ENCODE measurements at places on chromosomes 1 and 21.

DNA sequence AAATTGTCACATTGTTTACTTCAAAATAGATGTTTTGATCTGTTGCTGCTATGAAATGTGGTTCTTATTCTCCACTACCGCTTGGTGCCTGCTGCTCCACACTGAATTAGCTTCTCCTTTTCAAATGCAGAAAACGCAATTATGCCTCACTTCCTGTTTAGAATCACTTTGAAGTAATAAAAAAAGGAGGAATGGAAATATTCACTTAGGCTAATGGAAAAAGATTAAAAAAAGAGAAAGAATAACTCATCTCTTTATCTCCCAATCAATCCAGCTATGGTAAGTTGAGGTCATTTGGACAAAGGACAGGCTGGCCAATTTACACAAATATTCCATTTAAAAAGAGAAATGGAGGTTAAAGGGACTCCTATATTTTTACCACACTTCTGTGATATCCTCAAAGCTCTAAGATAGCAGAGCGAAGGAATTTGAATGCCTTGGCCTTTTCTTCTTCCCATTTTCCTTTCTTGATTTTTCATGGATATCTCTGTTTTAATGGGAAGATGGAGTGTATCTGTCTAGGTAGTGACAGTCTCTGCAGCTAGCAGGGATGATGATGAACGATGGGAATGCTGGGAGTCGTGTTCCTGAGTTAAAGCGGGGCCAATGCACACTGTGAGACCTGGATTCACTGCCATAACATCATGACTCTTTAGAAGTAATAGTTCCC, 35.7 kb downstream of the RGS5 start:
- no peak for DNase-seq

GRCh38 chr1:2335721-2336455, 55.5 kb downstream of the MORN1 start:
- no peak for DNase-seq

DNA sequence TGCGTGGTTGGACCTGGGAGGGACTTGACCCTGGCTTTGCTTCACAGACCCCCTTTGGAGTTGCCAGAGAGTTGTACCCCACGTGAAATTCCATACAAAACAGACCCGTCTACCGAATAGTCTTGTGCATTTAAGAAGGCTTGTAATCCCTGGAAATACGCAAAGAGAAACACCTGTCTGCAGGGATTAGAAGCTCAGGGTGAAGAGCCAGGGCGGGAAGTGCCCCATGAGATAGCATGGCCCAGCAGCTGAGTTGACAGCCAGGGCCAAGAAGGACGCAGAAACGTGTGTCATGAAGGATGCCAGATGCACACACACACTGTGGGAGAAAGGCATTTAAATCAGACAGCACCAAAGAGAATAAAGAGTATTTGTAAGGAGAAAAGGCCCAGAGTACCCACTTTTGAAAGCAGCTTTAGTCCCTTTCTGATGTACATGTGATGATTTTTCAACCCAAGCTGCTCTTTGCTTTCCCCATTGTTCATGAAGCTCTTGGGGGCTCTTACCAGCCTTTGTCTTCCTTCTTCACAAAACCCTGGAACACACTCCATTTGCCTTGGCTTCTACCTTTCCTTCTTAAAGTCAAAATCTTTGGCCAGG, 46.6 kb downstream of the PCP4 start:
- no peak for DNase-seq

DNA sequence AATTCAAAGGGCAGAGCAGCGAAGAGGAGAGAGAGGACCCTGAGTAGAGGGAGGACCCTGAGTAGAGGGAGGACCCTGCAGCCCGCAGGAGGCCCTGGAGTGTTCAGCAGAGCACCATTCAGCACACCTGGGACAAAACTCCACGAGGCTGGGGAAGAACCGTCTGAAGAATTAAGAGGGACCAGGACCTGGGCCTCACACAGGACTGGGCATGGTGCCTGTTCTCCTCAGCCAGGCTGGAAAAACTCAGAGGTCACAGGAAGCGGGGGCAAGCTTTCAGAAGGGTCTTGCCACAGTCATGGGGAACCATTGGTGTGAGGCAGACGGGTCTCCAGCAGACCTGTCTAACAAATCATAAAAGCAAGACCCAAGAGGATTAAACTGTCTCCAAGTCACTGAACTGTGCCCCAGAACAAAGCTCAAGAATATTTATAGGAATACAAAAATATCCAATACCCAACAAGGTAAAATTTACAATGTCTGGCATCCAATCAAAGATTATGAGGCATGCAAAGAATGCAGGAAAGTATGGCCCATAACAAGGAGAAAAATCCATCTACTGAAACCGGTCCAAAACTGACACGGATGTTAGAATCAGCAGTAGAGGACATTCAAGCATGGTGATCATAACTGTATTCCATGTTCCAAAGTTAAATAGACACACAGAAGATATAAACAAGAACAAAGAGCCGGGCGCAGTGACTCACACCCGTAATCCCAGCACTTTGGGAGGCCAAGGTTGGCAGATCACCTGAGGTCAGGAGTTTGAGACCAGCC, 30.6 kb downstream of the MORN1 start:
- no peak for DNase-seq

DNA sequence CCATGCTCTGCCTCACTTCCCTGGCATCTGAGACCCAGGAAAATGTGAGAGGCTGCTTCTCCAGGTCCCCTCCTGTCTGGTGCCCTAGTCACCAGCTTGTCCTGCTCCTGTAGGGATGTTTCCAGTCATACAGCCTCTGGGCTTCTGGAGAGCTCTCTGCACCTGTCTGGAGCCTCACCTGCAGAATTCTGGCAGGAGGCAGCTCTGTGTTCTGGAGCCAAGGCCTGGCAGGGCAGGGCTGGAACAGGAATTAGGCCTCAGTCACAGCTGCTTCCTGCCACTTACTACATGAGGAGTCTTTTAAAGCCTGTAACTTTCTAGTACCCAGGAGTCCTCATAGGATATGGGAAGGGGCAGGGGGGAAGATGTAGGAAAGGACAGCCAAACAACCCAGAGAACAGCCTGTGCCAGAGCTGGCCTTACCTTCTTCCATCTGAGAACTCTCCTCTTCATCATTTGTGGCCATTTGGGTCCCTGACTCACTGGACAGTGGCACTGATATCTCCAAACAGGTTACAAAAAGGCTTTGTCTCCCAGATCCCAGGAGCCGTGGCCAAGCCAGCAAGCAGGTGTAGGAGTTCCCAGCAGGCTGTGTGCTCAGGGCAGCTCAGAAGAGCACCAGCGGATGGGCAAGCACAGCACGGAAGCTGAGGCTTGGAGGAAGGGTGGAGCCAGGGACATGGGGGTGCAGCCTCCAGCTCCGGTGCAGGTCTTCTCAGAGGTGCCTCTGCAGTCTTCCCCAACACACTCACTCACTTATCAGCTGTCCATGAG, 31.4 kb upstream of the ARTN start:
- DNase-seq = no peak

DNA sequence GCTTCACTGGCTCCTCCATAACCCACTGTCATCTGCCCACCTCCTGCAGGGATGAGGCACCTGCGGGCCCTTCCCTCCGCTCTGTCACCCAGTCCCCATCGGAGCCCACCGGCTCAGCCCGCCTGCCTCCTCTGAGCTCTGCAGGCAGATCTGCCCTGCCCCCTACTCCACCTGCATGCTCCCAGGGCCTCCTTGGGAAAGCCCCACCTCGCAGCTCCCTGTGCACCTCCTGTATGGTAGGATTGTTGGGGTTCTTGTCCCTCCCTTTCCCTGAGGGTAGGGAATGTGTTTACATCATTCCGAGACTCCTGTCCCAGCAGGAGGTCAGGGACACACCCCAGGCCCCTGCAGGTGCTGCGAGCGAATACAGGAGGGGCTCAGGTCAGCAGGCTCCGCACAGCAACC, 50.5 kb downstream of the SIK1 start:
- DNase-seq = no peak

- no peak for DNase-seq
Measured at GRCh38 chr21:31857096-31857495, 15.7 kb upstream of the HUNK start.

DNA sequence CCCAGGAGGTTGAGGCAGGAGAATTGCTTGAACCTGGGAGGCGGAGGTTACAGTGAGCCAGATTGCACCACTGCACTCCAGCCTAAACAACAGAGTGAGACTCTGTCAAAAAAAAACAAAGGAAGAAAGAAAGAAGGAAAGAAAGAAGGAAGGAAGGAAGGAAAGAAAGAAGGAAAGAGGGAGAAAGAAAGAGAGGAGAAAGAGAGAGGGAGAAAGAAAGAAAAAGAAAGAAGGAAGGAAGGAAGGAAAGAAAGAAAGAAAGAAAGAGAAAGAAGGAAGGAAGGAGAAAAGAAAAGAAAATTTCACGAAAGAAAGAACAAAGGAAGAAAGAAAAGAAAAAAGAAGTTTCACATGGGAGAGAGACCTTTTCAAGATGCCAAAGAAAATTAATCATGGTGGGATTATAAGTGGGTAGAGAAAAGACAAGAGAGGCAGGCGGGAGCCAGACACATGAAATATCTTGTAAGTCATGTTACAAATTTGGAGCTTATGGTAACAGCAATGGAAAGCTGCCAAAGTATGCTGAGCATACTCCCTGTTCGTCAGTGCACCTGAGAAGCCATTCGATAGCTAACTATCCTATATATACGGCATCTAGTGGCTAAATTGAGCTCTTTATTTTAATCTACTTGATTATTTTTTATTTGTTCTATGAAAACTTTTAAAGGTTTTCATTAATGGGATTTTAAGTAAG, 41.3 kb upstream of the TNFSF4 start:
- DNase-seq = no peak

GRCh38 chr1:101051688-101052638, 26.4 kb upstream of the DPH5 start:
- DNase-seq = no peak

DNA sequence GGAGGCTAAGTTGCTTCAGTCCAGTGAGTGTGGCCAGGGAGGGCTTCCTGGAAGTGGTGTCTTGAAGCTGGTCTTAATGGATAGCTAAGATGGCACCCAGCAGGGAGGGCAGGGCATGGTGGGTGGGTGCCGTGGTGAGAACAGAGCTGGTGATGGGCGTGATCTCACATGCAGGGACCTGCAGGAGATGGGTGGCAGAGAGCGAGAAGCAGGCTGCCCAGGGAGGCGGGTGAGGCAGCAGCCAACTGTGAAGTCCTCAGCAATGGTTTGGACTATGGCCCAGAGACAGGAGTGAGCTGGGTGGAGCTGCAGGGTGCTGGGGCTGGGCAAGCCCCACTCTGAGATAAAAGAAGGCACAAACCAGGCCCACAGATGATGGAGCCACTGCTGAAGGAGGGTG, 50.7 kb downstream of the UMODL1 start:
- DNase-seq = no peak

DNA sequence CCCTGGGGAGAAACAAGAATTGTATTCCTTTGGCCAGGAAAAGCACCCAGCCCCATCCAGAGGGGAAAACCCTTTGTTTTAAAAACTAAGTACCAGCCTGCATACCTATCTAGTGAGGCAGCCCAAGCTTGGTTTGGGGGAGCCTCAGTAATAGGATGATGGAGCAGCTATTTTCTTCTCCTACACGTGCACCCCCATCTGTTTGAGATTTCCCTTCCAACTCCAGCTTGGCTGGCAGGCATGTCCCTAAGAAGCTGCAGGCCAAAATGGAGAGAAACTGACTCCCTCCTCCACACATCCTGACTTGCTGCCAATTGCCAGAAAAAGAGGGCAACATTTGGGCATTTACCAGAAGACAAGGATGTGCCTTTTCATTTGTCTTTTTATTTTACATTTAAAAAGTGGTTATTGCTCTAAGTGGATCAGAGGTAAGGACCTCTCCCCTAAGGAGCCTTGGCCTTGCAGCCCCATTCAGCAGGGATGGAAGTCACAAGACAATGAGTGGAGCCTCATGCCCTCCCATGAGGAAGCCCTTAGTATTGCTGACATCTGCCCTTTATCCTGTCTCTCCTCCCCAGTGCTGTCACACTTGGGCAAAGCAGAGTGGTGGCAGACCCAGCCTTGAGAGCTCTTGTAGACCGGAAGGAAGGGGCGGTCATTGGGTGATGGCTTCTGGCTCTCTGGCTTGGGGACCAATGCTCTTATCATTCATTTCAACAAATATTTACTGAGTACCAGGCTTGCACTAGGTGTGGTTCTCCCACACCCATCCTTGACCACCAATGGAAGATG, 8.6 kb downstream of the FNDC5 start:
- DNase-seq = no peak

Data from stimulated activated CD4-positive, alpha-beta T cell treated with anti-CD3 and anti-CD28 coated beads, TNF-alpha, amount 100 ng/mL, for 1 hour (primary cell).